ENCODE measurements at places on chromosomes 6 and 20.

DNA sequence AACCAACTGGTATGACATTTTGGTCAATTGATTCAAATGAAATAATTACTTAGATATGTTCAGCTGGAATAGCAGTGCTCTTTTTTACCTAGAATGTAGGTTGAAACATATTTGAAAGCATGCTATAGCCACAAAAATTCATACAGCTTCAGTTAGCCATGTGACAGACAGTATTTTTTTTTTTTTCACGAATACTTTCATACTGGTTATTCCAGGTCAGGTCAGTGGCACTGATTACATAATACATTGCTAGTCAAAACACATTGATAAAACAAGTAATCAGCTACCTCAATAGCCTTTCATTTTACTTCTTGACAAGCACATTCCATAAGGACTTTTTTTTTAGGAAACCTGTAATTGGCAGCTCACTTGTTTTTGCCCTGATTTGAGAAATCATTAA lies 222.6 kb downstream of the EYA4 start:
- no peak for DNase-seq

DNA sequence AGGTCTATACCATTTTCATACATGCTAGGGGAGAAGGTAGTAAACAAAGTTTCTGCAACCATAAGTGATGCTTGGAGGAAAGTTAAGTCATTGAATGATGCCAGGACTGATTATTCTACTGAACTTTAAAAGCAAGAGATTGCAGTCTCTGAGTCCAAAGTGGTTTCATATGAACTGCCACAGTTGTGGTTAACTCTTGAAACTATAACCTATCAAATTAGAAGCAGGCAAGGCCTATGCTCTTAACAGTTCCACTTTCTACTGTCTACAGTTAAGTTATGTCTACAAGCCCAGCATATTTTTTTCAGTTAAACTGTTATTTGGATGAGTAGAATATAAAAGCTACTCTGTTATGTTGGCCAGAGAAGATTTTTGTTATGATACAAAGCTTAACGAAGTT lies 326.5 kb upstream of the RUNX2 start:
- peak; percentile 82 for DNase-seq

GRCh38 chr6:113626475-113626874 lies 230.7 kb upstream of the MARCKS start:
- no peak for DNase-seq

- DNase-seq = peak; percentile 26
These were observed 658 bp downstream of the CUL7 start for GRCh38 chr6:43052842-43053544.

DNA sequence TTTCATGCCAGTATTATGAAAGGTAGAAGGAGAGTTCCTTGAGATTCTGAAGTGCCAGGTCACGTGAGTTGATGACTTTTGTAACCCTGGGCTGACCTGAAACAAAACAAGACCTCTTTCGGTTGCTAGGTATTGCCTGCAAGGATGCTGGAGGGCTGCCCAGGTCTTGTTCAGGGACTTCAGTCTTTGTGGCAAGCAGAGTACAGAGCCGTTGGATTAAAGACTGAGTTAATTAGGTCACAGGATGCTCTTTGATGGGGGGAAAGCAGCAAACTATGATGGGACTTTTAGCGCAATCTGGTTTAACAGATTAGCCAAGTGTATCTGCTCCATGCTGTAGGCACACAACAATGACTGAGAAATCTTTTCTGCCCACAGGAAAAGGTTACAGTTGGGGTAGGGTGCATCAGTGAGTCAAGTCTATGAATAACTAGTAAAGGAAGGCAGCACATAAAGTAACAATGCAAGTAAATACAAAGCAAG lies 12.8 kb upstream of the ELOVL5 start:
- peak; percentile 38 for DNase-seq

GRCh38 chr6:15077961-15078360 lies 167.9 kb upstream of the JARID2 start:
- no peak for DNase-seq
